ENCODE measurements at places on chromosomes 5 and 9. TPM values are rescaled to one million over a fixed set of nuclear protein-coding genes. Genes with fewer than 3 reads are reported as not detected.

GRCh38 chr9:90722071-90722470 lies 79.4 kb upstream of the DIRAS2 start:
- no peaks in the 10 kb centered on the region for H3K27me3 ChIP-seq
- no peak overlapping the region for H3K27ac ChIP-seq
- H3K4me1 ChIP-seq = no peaks in the 10 kb centered on the region
- H3K36me3 ChIP-seq = no peaks in the 10 kb centered on the region
- no peak for DNase-seq

DNA sequence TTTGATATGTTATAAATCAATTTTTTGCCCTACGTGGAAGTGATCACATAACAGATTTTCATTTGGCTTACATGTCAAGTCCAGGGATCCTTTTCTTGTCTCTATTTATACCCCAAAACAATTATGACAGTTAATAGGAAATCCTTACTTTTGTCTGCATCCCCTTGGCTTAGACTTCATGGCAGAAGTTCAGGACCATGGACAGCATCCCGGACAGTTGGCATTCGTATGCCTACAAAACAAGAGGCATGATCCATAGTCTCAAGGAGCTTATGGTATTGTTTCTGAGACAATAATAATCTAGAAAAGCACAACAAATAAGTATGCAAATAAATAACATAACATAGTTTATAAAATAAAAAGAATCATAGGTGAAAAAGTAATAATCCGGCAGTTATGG lies 214.3 kb upstream of the GRIA1 start:
- H3K36me3 ChIP-seq = no peaks in the 10 kb centered on the region
- H3K27me3 ChIP-seq = no peaks in the 10 kb centered on the region
- H3K4me3 ChIP-seq = no peak overlapping the region
- DNase-seq = peak; percentile 7
- H3K27ac ChIP-seq = no peak overlapping the region

DNA sequence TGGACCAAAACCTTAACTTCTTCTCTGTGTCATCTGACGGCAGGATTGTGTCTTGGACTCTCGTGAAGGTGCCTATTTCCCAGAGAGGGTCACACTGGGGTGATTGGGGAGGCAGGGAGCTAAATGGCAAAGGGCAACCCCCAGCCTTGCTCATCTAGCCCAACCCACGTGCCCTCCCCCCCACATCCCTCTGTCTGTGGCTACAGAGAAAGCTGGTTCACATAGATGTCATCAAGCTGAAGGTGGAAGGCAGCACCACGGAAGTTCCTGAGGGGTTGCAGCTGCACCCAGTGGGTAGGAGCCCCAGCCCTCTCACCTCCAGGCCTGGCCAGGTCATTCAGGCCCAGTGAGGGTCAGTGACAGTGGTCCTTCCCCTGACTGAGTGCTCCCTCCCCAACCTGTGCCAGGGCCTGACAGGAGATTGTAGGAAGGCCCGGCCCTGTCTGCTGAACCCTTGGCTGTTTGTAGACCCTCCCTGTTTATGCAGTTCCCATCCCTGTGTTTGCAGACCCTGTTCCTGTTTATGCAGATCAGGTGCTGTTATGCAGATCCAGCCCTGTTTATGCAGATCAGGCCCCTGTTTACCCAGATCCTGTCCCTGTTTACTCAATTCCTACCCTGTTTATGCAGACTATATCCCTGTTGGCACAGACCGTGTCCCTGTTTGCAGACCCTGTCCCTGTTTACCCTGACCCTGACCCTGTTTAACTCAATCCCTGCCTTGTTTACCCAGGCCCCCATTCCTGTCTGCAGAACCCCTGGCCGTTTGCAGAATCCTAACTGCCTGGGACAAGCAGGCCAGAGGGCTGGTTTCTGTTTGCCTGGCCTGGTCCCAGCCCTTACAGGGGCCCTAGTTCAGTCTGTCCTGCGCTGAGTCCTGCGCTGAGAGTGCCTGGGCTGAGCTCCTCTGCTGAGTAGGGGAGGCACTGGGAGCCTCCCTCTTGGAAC lies 10.4 kb downstream of the ENHO start:
- no peak overlapping the region for H3K4me3 ChIP-seq
- no peak overlapping the region for H3K27ac ChIP-seq
- DNase-seq = no peak
- H3K4me1 ChIP-seq = no peaks in the 10 kb centered on the region
- H3K36me3 ChIP-seq = no peaks in the 10 kb centered on the region

GRCh38 chr5:142032747-142033631 lies 20.2 kb upstream of the GNPDA1 start:
- H3K36me3 ChIP-seq = no peaks in the 10 kb centered on the region
- no peak for DNase-seq
- no peak overlapping the region for H3K4me3 ChIP-seq
- no peak overlapping the region for H3K27ac ChIP-seq

GRCh38 chr5:106408570-106408969 lies 1262.2 kb downstream of the EFNA5 start:
- no peaks in the 10 kb centered on the region for H3K27me3 ChIP-seq
- H3K4me1 ChIP-seq = no peaks in the 10 kb centered on the region
- DNase-seq = no peak
- no peak overlapping the region for H3K27ac ChIP-seq
- no peaks in the 10 kb centered on the region for H3K36me3 ChIP-seq

DNA sequence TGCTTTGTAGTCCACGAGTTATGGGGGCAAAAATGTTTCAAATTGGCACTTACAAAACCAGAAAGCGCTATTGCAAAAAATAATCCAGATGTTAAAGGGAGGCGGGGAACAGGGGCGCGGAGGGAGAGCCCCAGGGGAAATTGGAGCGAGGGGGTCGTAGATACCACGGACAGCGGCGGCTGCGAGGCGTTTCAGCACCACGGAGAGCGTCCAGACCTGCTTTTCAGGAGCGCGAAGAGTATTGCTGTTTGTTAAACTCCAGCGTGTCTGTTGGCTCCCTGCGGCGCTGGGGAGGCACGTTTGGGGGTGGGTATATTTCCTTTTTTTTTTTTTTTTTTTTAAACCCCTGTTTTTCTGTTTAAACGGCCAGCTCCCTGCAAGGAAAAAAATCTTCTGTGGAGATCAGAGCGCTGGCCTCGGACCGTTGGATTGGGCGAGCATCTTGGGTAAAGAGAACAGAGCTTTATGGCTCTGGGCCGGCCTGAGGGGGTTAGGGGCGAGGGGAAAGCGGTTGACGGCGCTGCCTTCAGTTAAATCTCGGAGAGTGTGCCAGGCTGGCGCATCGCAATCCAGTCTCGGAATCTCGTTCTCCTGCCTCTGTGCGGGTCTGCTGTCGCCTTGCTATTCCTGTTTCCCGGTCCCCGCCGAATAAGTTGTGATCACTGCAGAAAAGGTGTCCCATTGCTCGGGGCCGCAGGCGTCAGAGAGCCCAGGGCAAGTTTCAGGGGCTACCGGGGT lies at the start of gene GLRA1:
GLRA1 (minus strand) TSS at position 288 of the 738 bp plus-strand sequence. CDS start 302 bp downstream, outside the sequence.
- H3K36me3 ChIP-seq = no peaks in the 10 kb centered on the region
- H3K27me3 ChIP-seq = peaks cover 7% of the 10 kb centered on the region
- DNase-seq = peak; percentile 58
- no peak within 1 kb of the TSS for H3K27ac ChIP-seq
- no peak within 1 kb of the TSS for H3K4me3 ChIP-seq

Gene ECM2
- total RNA-seq = 2.2 TPM
